ENCODE measurements at places on chromosomes 6 and 20. TPM values are rescaled to one million over a fixed set of nuclear protein-coding genes. Genes with fewer than 3 reads are reported as not detected.

The CCDC167 gene
- total RNA-seq: 35.0 TPM

The EMILIN3 gene
- not detected for total RNA-seq

The CNR1 gene
- not detected for total RNA-seq

The TMC2 gene
- not detected for total RNA-seq

The PTK6 gene
- not detected for total RNA-seq

The FBXO9 gene
- total RNA-seq: 45.1 TPM

The FAM217B gene
- 6.9 TPM for total RNA-seq

The MAFB gene
- total RNA-seq: 42.8 TPM

The LAMA4 gene
- total RNA-seq: 904 TPM

The C2 gene
- total RNA-seq: 4.4 TPM

The CFAP206 gene
- total RNA-seq: 0.27 TPM

The RBBP8NL gene
- not detected for total RNA-seq

The FAM8A1 gene
- total RNA-seq: 12.0 TPM

The KIF3B gene
- 33.1 TPM for total RNA-seq

The SLC22A7 gene
- total RNA-seq: not detected

The EPB41L1 gene
- total RNA-seq: 13.5 TPM

The TM9SF4 gene
- total RNA-seq: 20.0 TPM

The RAET1L gene
- not detected for total RNA-seq

The MEI4 gene
- not detected for total RNA-seq

The NRN1 gene
- 0.65 TPM for total RNA-seq

The C4A gene
- total RNA-seq: 33.5 TPM

The DDX43 gene
- 0.99 TPM for total RNA-seq

The BNIP5 gene
- total RNA-seq: not detected

The E2F1 gene
- total RNA-seq: 23.7 TPM

The CD83 gene
- 2.9 TPM for total RNA-seq

The GPR6 gene
- total RNA-seq: not detected

The SLC24A3 gene
- total RNA-seq: 0.57 TPM

The SMPDL3A gene
- total RNA-seq: 19.6 TPM

The UNC5CL gene
- total RNA-seq: 0.74 TPM

The GLP1R gene
- not detected for total RNA-seq

The B3GALT4 gene
- 8.7 TPM for total RNA-seq

The SYNDIG1 gene
- total RNA-seq: 1.6 TPM

The HEY2 gene
- 0.25 TPM for total RNA-seq

The SOBP gene
- total RNA-seq: 7.4 TPM

The VSTM2L gene
- total RNA-seq: 1.4 TPM

The C6orf163 gene
- total RNA-seq: 3.9 TPM

The NINL gene
- 31.0 TPM for total RNA-seq

The SYNGAP1 gene
- total RNA-seq: 7.6 TPM

The AVP gene
- not detected for total RNA-seq

The PTCHD4 gene
- 9.8 TPM for total RNA-seq

The FERMT1 gene
- total RNA-seq: 8.8 TPM
